ENCODE measurements at places on chromosomes 4 and X.

GRCh38 chr4:169383724-169384123, 113.0 kb upstream of the SH3RF1 start:
- DNase-seq: no peak

- DNase-seq: no peak
Measured at GRCh38 chr4:136124251-136124745, 1408.0 kb downstream of the PCDH18 start.

- DNase-seq: no peak
Measured at GRCh38 chr4:47118192-47118929, 87.0 kb downstream of the GABRB1 start.

DNA sequence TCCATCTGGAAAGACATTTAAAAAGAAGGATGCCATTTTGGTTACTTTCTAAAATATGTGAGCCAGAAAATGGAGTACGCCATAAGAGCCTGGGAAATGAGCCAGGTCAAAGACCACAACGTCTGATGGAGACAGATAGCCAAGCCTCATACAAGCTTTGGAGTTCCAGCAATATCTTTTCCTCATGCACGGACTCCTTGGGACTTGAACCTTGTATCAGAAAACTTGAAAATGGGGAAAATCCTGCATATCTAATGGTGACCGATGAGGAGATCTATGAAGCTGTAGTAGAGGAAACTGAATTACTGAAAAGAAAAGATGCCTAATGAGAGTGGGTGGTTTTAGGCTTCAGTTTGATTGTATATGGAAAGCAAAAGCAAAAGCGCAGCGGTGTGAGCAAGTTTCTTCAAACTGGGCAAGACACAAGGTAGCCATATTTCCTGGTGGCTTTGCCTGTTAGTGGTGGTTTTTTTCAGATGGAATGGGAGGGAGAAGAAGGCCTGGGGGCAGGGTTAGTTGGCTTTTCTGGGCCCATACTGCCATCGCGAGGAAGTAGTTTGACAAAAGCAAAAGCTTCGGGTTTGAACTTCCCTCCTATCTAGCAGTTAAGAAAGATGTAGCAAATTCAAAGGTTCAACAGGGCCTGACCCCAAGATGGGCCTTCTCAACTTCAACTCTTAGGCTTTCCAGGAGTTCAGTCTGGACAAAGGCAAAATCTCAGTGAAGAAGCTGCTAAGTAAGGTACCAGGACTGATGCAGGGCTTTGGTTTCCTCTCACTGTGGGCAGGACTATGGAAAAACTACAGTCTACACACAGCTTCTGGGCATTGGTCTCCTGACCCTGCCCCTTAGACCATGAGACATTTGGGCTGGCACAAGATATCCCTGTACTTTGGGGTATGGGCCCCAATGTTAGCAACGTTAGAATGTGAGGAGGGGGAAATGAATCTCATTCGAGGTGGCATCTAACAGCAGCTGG, 210.0 kb upstream of the STK26 start:
- no peak for DNase-seq

- no peak for DNase-seq
Measured at GRCh38 chrX:20681683-20682082, 415.0 kb upstream of the RPS6KA3 start.

DNA sequence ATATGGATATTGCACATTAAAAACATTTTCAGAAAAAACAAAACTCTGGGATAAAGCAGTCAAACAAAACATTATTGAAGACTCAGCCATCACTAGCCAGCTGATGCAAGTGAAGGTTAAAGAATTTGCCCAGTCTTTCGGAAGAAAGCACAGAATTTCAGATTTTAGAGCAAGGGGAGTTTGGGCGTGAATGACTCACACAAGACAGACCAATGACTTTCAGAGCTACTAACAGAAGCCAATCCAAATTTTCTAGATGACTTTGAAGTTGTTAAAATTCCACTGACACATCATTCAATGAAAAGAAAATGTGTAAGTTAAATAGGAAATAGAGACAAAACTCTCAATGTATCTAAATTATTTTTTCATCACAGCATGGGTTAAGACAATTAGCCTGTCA, 4.0 kb downstream of the MRFAP1L1 start:
- DNase-seq: no peak

GRCh38 chrX:39848900-39849299, 248.9 kb downstream of the BCOR start:
- DNase-seq: no peak

GRCh38 chr4:78218260-78218659, 161.1 kb downstream of the FRAS1 start:
- DNase-seq: no peak

DNA sequence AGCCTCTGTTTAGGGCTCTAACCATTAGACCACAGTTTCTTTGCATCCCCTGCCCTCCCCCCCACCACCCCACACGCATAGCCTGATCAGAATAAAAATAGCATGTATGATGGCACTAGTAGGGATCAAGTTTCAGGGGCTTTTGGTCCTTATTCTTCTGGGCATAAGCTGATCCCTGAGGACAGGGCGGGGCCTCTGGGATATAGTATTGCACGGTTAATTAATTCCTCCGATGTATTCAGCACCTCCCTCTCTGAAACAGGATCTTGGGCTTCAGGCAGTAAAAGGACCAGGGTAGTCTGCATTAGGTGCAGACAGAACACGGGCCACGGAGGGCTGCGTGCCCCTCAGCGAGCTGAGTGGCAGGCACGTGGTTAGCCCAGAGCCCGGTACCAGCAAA, 57.1 kb downstream of the ELF4 start:
- no peak for DNase-seq

DNA sequence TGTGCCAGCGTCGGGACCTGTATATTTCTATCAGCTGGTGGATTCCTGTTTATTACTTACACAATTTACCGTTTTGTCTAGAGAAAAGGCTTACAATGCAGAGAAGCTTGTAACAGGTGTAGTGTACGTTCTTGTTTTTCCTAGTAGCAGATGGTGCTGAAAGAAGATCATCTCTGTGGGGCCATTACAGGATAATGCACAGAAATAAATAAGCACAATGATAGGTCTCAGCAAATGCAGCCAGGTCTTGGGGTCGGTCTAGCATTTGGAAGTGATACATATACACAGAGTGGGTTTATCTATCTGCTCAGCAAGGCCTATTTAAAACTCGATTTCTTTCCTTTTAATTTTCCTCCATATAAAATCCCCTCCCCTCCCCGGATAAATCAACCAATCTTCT, 180.9 kb upstream of the LCORL start:
- peak; percentile 17 for DNase-seq

GRCh38 chrX:112669824-112670223, 9.9 kb downstream of the LHFPL1 start:
- no peak for DNase-seq

- DNase-seq: no peak
Measured at GRCh38 chr4:117773064-117773936, 261.0 kb upstream of the NDST3 start.

DNA sequence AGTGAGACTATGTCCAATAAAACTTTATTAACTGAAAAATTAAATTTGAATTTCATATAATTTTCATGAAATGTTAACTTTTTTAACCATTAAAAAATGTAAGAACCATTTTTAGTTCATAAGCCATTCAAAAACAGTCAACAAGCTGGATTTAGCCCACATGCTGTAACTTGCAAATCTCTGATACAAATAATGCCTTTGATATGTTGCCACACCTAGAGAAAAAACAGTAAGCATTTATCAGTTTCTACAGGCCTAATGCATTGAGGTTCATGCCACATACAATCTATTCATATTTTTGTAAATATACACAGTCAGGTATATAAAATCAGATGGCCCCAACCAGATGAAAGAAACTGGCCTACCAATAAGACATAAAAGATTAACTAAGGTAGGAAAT, 52.8 kb downstream of the LCORL start:
- no peak for DNase-seq

- no peak for DNase-seq
Measured at GRCh38 chrX:7139202-7140081, 8.1 kb upstream of the STS start.

DNA sequence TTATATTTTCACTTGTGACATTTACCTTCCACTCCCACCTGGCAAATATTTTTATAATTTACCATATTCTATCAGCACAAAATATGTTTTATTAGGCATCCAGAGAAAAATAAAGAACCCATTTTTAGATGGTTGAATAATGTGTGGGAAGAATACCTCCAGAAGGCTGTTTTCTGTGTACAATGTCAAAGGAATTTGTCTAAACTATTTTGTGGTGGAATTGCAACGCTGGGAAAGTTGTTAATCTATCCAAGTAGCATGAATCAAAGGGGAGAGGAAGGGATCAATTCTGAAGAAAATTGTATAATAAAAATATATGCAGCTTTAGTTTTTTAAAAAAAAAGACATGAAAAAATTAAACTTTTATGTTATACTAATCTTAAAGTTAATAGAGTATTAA, 706.5 kb downstream of the FSTL5 start:
- DNase-seq: no peak

DNA sequence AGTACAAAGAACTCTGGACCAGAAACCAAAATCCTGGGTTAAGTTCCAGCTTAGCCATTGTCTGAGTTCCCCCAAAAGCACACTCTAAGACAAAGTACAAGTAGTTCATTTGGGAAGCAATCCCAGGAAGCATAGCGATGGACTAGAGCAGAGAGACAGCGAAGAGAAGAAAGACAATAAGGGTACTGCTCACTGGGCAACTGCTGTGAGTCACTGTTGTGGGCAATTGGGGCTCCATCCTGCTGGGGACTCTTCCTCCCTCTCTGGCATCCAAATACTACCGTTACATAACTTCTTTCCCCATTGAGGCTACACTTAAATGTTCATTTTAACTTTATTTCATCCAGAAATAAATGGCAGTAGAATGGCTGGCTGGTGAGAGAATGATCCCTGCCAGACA, 14.1 kb downstream of the SRPX start:
- no peak for DNase-seq

DNA sequence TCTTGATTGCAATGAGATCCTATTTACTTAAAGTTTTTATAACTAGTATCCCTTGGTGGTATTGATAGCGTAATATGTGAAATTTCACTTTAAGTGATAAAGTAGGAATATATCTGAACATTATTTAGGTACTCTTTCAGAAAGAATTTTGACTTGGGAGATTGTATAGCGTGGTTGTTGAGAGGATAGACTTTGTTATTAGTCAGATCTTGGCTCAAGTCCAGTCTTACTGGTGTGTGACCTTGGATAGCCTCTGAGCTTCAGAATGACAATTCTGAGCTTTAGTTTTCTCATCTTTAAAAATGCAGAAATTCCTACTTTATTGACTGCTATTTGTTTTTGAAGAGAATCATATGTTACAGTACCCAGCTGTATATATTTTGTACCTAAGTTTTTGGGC, 32.6 kb downstream of the DCK start:
- no peak for DNase-seq

GRCh38 chr4:157114671-157115070, 38.7 kb downstream of the GLRB start:
- DNase-seq: no peak

GRCh38 chr4:98994474-98995182, 893 bp upstream of the METAP1 start:
- DNase-seq: no peak

GRCh38 chrX:46873746-46874145, 36.9 kb downstream of the RP2 start:
- DNase-seq: no peak

GRCh38 chrX:64306712-64307111, 76.3 kb upstream of the ASB12 start:
- DNase-seq: no peak

DNA sequence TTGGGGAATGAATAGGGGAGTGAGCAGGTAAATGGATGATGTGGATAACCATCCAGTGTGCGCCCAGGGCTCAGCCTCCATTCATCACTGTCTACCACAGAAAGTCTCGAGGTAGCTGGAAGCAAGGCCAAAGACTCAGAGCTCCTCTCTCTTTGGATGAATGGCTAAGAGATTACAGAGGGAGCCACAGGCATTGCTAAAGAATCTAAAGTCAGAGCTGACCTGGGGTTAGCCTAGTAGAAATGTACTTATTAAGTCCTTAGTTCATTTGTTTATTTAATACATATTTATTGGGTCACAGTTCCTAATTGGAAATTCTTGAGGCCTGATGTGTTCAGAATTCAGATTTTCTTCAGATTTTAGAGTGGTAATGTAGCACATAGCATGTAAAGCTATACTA, 88.7 kb upstream of the HPF1 start:
- no peak for DNase-seq

DNA sequence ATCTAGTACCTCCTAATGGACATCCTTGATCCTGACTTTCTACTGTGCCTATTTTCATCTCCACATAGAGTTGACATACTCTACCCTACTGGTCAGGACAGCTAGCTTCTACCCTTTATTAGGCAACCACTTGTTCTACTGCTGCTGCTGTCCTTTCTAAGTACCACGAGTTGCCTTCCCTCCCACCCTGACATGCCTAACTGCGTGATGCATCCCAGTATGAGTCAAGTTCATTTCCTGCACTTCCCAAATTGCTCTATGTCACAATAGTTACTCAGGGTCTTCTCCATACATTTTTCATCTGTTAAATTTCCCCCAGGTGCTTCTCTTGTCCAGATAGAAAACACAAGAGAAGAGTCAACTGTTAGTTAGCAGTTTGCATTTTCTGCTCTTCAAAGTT, 133.4 kb downstream of the TBC1D19 start:
- DNase-seq: no peak

GRCh38 chr4:120680647-120681228, 241.8 kb downstream of the PRDM5 start:
- no peak for DNase-seq

DNA sequence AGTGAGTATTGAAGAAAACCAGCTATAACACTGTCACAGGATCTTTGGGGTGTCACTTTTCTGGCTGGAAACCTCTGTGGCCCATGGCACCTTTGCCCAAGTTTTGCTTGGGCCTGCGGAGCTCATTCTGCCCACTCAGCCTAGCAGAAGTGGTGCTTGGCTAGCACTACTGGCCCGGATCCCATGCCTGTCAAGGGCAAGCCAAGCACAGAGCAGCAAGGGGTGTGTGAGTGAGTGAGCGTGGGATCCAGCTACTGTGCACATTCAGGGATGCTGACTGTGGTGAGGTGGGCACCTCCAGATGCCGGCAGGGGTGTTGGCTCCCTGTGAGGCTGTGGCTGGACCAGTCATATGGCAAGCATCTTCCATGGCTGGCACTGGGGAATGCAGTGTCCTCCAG, 55.4 kb upstream of the RASGEF1B start:
- no peak for DNase-seq

DNA sequence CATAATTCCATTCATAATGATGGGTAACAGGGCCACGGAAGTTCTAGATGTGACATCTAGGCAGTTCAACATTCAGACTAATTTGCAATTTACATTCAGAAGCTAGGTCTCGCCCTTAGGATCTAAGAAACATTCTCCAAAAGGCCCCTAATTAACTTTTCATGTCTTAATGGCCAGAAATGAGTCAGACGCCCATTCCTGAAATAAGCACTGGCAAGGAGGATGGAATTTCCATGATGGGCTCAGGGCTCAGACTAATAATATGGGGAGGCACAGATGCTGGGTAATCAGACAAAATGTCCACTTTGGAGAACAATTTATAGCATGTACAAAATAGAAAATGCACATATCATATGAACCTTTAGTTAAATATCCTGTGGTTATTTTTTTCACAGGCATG, 102.8 kb upstream of the RPS6KA3 start:
- DNase-seq: no peak
